ENCODE measurements at places on chromosomes 2 and 18.

- DNase-seq = no peak
Observed at GRCh38 chr18:49569724-49570123, 7.9 kb downstream of the LIPG start.

DNA sequence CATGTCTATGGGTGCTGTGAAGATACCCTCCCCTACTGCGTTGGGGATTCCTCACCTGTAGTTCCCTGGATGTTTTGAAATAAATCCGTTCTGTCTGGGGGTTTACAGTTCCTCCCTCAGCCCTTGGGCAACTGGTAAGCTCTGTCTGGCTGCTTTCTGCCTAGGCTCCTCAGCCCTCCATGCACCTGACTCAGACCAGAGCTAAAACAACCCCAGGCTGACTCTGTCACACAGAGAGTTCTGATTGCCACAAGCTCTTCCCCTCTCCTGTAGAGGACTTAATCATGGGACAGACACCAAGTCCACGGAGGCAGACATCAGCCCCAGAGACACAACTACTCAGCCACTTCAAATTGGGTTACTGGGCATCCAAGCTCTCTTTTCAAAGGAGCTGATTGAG is 6.3 kb downstream of the VIT start:
- DNase-seq = no peak

GRCh38 chr2:213317929-213318328 is 33.7 kb downstream of the SPAG16 start:
- DNase-seq = no peak

- no peak for DNase-seq
Observed at GRCh38 chr2:95388091-95388692, 14.3 kb upstream of the FAHD2A start.

DNA sequence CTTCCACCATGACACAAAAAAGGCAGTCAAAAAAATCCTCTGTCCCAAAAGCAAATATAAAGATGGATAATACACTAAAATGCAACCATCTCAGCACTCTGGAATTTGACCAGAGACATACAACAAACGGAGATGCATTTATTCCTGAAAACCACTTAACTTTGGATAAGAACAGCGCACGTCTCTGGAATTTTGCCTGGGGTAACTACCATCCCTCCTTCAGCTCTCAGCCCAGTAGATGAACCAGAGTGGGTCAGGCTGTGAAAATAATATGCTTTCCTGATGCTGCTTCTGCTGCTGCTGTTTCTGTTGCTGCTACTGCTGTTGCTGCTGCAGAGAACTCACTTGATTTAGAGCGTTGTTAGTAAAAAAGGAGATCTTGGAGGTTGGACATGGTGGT is 133.8 kb upstream of the ACVR2A start:
- no peak for DNase-seq

- DNase-seq = no peak
Observed at GRCh38 chr2:120105360-120105759, 92.5 kb downstream of the EPB41L5 start.

DNA sequence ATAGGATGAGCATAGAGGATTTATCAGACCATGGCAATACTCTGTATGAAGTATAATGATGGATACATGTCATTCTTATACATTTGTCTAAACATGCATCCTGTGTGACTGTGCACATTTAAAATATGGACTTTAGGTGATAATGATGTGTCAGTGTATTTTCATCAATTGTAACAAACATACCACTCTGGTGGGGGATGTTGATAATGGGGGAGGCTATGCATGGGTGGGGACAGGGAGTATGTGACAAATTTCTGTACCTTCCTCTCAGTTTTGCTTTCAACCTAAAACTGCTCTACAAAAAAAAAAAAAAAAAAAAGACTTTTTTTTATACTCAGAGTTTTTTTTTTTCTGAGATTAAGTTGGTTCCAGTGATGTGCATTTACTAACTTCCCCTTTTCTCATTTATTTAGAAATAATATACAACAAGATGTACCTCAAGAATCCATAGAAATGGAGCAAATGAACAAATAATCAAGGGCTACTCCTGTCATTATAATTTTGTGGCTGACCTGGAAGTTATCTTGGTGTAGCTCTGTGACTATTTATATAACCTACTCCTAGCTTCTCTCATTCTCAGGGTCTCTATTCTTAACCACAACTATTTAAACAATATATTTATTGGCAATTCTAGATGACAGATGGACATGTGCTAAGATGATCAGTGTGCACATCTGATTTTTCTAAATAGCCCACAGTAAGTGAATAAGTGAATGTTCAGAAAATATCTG is 108.9 kb upstream of the ITGA4 start:
- no peak for DNase-seq

- no peak for DNase-seq
Observed at GRCh38 chr18:62773691-62774090, 58.4 kb downstream of the PHLPP1 start.

GRCh38 chr2:64654063-64654811 is 524 bp upstream of the SERTAD2 start:
- no peak for DNase-seq

DNA sequence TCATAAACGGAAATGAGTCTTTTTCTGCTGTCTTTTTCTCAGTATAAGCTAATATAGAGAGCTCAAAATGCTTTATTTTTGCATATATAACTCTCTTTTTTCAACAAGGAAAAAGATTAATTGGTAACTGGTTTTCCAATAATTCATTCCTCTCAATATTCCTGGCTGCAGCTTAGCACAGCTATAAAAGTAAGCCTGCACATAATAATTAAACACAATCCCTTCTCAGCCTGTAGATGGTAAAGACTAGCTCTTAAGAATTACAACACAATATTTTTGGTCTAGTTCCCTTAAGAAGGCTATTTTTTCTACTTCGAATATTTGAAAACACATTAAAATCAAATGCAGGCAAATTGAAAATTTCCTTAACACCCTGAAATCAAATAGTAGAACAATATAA is 258.0 kb downstream of the DOK6 start:
- DNase-seq = no peak

GRCh38 chr18:77234504-77235365 is 14.9 kb upstream of the GALR1 start:
- no peak for DNase-seq

DNA sequence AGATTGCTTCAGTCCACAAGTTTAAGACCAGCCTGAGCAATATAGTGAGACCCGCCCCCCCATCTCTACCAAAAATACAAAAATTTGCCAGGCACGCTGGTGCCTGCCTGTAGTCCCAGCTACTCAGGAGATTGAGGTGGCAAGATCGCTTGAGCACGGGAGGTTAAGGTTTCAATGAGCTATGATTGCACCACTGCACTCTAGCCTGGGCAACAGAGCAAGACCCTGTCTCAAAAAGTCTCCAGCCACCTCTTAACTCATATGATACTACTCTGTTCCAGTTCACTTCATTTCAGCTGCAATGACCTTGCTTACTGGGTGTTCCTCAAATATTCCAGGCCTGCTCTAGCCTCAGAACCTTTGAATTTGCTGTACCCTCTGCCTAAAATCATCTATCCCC is 11.4 kb downstream of the MEMO1 start:
- DNase-seq = no peak

GRCh38 chr18:38406607-38407006 is 841.0 kb upstream of the CELF4 start:
- DNase-seq = no peak

DNA sequence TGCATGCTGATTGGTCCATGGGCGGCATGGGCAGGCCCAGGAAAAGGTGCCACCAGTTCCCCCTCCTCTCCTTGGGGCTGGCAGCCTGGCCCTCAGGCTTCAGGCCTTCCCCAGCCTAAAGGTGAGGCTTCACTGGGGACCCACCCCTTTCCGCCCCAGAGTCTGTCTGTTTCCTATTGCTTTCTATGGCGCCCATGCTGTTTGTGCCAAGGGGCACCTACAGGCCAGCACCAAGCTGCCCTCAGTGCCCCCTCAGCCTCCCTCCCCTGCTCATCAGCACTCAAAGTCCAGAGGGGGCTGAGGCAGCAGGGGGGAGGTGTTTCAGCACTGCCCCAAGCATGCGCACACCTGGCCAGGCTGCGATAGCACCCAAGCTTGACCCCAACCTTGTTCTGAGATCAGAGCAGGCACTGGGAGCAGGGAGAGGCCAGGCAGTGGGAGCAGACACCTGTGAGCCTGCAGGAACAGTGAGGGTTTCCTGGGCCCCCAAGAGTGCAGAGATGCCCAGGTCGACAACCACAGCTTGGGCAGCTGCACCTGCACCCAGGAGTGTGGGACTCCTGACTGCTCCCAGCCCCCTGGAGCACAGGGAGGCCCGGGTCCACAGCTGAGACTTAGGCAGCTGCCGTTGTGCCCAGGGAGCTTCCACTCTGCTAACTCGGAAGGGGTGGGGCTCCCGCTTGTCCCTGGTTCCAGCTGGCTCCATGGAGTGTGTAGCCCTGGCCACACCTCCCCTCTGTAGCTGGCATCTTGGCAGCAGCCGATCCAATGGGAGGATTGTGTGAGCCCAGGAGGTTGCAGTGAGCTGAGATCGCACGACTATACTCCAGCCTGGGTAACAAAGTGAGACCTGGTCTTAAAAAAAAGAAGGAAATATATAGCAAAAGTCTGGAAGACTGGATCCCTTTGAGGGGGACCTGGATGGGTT is 69.1 kb downstream of the NCAPH start:
- DNase-seq = no peak

DNA sequence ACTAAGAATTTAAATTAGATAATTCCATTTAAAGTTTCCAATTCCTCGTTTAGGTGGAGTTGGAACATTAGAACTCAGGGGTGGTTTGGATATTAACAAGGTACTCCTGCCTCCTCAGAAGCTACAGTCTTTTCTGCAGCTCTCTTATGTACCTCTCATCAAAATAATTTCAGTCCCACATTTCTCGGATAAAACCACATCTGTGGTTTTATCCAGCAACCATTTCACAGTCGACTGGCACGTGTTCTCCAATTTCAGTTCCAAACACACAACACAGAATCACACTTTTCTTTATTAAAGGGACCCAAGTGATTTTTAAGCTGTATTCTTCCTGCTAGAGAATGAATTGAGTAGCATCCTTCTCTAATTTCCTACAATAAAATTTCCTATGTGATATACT is 22.7 kb upstream of the NFU1 start:
- no peak for DNase-seq

DNA sequence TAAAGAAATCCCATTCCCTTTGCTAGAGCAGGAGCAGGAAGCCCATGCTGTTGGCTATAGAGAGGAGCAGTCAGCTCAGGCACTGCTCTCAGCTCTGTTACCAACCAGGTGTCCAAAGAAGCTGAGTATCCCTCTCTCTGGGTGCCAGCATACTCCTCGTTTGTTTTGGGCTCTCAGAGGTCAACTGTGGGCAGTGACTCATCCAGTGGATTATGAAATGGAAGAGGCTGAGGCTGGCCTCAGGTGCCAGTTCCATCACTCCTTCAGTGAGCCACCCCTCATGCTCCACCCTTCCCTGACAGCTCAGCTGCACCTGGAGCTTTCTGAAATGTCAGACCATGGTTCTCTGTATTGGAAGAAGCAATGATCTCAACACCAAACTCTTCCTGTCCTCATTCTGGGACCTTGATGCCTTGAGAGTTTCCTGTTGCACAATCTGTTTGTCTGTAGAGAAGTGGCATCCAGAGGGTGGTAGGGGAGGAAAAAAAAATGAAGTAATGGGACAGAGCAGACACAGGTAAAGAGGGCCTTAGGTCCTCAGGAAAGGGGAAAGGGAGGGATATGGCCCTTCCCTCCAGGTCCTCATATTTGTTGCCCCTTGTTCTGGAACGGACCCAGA is 31.2 kb upstream of the EN1 start:
- DNase-seq = no peak

DNA sequence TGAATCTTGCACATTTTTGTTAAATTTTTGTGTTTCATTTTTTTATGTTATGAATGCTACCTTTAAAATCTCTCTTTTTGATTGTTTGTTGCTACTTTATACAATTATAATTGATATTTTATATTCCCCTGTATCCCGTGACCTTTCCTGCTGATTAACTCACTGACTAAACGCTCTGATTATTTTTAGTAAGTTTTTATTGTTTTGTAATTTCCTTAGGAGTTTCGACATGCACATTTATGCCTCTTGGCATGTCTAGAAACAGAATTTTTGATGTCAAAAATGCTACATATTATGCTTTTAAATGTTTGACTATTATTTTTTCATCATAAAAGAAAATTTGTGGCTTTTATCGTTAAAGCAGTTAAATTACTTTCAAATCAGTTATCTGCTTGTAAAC is 1131.6 kb upstream of the TMEFF2 start:
- DNase-seq = no peak

DNA sequence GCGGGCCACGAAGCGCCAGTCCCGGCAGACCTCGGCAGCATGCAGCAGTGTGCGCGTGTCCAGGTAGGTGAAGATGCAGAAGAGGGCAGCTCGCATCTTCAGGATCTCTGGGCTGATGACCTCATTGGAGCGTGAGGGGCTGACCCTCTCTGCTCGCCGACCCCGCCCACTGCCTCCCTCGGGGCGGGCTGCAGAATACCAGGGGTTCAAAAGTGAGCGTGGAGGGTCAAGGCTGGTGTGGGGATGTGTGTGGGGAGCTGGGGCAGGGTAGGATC is 20.0 kb downstream of the FBXO41 start:
- no peak for DNase-seq

GRCh38 chr2:172293952-172294351 is 133.4 kb upstream of the ITGA6 start:
- DNase-seq = no peak

GRCh38 chr2:100192825-100193224 is 50.4 kb upstream of the AFF3 start:
- no peak for DNase-seq

DNA sequence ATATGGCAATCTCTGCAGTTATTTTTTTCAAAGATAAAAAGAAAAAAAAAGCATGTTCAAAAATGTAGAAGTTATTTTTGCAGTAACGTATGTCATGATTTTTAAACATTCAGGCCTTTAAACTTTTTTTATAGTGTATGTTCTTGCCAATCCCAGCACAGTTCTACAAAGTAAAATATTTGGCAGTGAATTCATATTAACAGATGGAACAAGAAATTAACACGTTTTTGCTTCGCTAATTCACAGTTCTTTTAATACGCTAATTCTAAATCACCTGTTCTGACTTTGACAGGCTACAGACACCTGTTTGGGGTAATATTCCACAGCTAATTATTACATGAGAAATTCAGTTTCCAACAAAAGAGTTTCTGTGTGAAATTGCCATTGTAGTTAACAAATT is 183.2 kb downstream of the ARHGAP15 start:
- DNase-seq = no peak

GRCh38 chr2:70511971-70512729 is 41.5 kb downstream of the TGFA start:
- no peak for DNase-seq

GRCh38 chr2:85427300-85427835 is 8.9 kb downstream of the SH2D6 start:
- no peak for DNase-seq

GRCh38 chr2:239694487-239694886 is 293.7 kb upstream of the HDAC4 start:
- no peak for DNase-seq

Data from Caki2 (cell line).